NCI-H446 treated with DMSO at 0.1 percent for 48 hours (cell line): ENCODE measurements at places on chromosomes 7 and 10.
A peak's percentile ranks its signal among the peaks of the same experiment; 100 is the strongest.

DNA sequence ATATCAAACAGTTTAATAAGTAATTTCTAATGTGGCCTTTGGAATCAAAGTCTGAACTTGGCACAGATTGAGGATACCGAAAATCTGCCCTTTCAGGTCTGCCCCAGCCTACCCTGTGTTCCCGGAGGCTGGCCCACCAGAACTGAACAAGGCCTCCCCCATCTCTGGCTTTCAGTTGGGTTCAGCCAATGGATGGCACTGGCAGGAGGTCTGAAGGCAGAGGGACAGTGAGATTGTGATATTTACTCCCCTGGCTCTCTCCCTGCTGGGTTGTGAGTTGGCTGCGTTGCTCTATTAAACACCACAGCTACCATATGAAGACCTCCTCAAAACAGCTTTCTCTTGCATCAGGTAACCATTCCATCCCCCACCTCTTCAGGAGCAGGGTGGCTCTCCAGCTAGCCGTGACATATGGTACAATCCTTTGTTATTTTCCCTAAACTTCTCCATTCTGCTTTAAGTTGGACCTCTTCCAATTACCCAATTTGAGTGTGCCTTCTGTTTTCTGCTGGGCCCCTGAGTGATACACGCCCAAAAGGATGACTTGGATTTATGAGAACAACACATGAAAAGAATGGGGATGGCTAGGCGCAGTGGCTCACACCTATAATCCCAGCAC lies 28.1 kb downstream of the DNMBP start:
- DNase-seq: peak; percentile 88

GRCh38 chr7:148116829-148117403 lies 473.6 kb upstream of the C7orf33 start:
- DNase-seq: no peak

GRCh38 chr10:31536302-31536701 lies 217.3 kb downstream of the ZEB1 start:
- DNase-seq: no peak

GRCh38 chr7:901041-901387 lies 24.7 kb downstream of the GET4 start:
- no peak for DNase-seq
